ENCODE measurements at places on chromosomes 7 and 10.

GRCh38 chr10:13483951-13484350 is 44.9 kb downstream of the BEND7 start:
- DNase-seq = peak; percentile 24

DNA sequence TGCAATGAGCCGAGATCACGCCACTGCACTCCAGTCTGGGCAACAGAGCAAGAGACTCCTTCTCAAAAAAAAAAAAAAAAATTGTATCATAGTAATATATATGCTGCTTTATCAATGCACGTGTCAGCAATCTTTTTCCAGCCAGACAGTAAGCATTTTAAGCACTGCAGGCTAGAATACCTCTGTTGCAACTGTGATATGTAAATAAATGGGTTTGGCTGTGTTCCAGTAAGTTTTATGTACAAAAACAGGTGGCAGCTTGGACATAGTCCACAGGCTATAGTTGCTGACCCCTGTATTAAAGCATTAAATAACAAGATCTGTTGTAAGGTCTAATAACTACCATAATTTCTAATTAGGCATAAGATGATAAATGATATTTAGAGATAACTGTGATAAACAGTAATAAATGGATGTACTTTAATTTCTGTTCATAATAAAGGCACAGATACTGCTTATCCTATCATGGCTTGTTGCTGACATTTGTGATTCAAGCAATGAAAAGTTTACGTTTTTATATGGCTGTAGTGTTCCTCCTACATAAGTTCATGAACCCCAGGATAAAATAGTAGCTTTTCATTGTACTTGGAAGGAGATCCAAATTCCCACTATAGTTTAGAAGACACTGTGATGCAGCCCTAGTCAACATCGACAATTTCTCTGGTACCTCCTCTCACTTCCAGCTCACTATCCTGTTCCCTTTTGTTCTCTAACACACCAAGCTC is 161.4 kb downstream of the ELMO1 start:
- no peak for DNase-seq

DNA sequence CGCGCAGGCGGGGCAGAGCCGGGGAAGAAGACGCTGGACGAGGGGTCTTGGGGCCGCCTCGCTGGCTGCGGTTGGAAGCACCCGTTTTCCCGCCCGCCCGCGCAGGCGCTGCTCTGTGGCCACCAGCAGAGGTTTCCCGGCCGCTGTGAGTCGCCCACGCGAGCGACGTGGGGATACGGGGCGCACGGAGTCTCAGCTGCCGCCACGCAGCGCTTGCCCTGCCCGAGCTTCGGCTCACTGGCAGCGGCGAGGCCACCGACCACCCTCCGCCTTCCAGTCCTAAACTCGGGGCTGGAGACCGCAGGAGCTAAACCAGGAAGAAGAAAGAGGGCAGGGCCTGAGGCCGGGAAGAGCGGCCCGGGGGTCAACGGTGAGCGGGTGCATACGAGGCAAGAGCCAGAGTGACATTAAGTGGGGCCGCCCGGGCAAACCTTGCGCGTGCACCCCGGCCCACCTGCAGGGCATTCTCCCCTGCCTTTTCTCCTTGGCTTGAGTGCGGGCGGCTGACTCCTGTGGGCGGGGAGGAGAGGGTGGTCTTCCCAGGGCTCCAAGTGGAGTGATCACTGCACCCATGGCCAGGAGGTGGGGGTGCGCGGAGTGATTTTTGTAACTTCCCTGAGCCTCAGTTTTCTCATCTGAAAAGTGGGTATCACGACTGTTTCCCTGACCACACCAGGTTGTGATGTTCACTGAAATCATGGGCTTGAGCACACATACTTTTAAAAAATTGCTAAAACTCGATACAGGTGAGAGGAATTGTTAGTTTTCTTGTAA is 7.1 kb upstream of the EMX2 start:
- no peak for DNase-seq

DNA sequence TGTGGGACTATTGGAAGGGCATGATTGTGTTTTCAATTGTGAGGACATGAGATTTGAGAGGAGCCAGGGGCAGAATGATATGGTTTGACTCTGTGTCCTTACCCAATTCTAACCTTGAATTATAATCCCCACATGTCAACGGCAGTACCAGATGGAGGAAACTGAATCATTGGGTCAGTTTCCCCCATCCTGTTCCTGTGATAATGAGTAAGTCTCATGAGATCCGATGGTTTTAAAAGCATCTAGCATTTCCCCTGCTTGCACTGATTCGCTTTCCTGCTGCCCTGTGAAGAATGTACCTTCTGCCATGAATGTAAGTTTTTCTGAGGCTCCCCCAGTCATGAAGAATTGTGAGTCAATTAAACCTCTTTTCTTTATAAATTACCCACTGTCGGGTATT is 1367.1 kb downstream of the XPNPEP1 start:
- no peak for DNase-seq

- no peak for DNase-seq
Measured at GRCh38 chr7:42869131-42870020, 42.5 kb downstream of the C7orf25 start.

DNA sequence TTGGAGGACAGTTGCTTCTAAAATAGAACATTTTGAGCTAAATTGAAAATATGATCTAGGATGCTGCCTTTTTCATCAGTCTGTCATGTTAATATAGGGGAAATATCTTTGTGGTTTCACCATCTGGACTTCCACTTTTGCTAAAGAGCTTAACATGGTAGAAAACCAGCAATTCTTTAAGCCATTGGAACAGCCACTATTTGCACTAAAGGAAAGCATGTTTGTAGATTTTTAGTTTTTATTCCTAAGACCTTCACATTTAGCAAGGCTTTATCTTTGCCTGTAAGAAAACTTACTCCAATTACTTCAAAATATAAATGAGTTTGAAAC is 291.0 kb downstream of the RNLS start:
- no peak for DNase-seq

DNA sequence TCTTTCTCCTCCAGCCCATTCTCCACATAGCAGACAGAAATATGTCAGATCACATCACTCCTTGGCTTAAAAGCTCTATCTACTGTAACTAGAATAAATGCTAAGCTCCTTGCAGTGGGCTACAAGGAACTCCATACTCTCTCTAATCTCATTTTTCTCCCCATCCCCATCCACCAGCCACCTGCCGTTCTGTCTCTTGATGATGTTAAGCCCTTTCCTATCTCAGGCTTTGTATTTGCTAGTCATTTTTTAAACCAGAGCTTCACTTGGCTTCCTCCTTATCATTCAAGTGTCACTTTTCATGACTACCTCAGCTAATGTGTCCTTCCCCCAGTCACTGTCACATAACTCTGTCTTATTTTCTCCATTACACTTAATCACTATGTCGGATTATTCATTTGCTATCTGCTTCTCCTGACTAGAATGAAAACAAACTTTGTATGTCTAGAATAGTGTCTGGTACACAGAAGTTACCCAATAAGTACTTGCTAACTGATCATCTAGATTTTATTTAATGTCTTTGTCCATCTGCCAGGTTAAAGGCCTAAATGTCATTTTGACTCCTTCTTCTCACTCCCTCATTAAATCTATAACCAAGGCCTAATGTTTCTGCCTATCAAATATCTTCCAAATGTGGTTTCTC is 87.2 kb upstream of the RPA3 start:
- DNase-seq = no peak

DNA sequence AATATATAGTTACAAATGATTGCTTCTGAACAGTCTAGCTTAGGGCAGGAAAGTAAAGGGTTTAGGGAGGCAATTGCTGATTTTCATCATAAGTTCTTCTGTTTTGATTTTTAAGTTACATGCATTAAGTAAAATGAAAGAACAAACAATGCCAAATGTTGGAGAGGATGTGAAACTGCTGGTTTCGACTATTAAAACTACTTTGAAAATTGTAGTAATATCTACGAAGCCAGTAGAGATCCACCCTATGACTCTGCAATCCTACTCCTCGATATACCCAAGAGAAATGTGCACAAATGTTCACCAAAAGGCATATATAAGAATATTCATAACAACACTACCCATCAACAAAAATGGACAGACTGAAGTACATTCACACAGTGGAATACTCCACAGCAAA is 24.3 kb downstream of the PDZD8 start:
- DNase-seq = no peak

GRCh38 chr7:158778471-158778870 is 50.8 kb downstream of the ESYT2 start:
- DNase-seq = no peak

All from activated naive CD4-positive, alpha-beta T cell treated with anti-CD3 and anti-CD28 coated beads, Interleukin-2, amount 10 ng/mL, durations not matched to agents 7 days and 5 days (primary cell).